ENCODE measurements at places on chromosomes 16 and 17. TPM values are rescaled to one million over a fixed set of nuclear protein-coding genes. Genes with fewer than 3 reads are reported as not detected.

DNA sequence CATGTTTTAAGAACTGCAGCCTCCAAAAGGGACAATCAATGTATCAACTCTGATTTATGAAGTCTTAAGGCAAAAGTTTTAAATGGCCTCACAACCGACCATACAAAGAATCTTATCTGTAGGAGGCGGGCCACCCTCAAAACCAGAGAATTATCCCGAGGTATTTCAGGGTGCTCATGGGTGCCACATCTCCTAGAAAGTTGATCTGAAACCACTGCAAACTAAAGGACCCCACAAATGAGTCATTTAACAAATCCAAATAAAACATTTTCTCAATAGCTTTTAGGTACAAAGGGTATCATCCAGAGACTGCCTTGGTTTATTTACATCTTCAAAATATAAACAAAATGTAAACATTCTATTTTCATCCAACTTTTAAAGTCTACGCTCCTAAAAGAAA lies 6.8 kb downstream of the ERN1 start:
- no peak for DNase-seq

DNA sequence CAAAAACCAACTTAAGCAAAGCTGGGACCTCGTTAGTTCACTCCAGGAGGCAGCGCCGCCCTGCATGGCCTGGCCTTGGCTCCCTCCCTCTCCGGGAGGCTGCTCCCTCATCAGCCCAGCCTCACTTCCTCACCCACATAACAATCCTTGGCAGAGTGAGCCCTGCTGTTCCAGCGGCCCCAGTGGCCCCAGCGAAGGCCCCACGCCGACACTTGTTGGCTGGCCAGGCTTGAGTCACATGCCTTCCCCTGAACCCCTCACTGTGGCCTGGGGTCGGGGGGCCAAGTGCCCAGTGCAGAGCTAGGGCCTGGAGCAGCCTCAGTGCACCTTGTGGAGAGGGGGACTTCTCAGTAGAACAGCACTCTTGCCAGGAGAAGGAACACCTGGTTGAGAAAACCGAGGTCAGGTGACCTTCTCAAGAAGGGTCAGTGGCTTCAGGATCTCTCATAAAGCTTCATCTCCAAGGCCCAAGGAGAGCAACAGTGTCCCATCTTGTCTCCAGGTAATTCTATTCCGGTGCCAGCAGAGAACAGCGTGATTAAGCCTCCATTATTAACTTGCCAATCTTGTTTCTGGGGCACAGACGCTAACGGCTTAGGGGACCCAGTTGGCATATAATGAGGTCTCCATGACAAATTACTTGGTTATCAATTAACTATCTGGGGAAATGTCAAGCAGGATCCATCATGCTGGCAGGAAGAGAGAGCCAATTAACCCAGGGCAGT lies 26.8 kb downstream of the ENDOV start:
- DNase-seq = no peak

Gene C17orf67
- 2.0 TPM for polyA plus RNA-seq

DNA sequence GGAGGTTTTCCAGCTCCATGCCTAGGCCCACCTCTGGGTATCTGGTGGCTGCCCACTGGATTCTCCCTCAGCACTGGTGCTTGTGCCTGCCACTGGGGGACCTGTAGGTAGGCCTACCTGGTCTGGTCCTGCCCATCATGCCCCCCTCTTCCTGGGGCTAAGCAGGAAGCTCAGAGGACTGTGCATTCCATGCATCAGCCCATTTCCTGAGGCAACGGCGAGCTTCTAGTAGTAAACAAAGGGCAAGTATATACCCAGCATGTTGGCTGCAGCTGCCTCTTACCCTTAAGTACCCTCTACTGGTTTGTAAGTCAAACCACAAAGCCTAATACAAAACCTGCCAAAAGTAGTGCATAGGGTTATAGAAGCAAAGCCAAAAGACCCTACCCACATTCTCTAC lies 37.5 kb downstream of the SDR42E1 start:
- DNase-seq = no peak

DNA sequence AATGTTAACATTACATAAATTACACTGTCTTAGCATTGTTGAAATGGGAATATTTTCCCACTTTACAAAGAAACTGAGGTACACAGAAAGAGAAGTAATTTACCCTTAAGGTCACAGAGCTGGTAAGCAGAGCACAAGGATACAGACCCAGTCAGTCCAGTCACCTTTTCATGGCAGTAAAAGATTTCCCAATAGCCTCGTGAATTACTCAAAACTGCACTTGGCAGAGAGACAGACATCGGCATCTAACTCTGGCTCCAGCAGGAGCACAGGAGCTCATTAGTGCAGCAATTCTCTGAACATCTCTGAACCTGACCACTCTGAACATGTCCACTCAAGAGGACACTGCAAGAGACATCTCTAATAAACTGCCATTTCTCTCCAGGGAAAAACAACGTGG lies 3.1 kb downstream of the TEX2 start:
- DNase-seq = no peak

DNA sequence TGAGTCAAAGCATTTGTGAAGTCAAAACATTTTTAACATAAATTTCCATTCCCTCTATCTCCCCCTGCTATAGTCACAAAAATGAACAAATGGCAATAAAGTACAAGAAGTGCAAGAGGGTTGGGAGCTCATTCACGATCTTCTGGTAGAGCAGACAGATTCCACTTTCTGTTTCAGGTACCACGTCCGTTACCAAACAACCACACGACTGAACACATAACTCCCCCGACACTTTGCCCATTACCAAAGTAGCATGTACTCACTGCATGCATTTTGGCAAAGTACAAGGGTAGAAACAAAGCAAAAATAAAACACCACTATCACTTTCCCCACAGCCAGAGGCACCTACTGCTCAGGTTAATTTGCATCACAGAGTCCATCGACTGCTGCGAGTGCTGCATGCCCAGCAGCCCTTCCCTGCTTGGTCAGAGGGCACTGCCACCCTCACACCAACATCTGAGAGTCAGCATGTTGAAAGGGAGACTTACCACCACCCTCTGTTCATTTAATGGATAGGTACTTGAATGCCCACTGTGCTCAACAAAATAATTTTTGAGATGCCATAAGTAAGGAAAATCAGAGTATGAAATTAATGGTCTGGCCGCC lies 150.3 kb upstream of the AXIN2 start:
- DNase-seq = no peak

GRCh38 chr16:6428861-6429260 lies 903.8 kb upstream of the RBFOX1 start:
- no peak for DNase-seq

DNA sequence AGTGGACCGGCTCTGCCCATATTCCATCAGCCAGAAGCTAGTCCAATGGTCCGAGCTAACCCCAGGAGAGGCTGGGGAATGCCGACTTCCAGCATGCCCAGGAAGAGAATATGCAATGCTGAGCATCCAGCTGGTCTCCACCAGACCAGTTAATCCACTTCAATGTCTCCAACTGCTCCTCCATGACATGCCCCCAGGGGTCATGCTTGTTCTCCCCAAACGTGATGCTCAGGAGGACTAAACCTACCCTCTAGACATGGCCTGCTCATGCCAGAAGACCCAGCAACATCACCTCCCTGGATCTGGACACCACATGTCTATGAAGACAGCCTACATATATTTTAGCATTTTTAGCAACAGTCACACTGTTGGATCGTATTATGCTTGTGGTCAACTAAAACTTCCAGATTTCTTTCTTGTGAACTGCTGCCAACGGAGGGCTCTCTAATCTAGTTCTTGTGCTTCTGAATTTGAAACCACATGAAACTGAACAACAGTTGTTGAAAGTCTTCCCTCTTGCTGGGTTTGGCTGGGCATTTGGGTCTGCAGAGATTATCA lies 245.1 kb downstream of the SOX9 start:
- DNase-seq = no peak

- peak; percentile 72 for DNase-seq
These were observed 775 bp downstream of the PPM1D start for GRCh38 chr17:60600490-60601446.

- DNase-seq = no peak
These were observed 89.6 kb downstream of the ANKRD11 start for GRCh38 chr16:89400740-89401139.

DNA sequence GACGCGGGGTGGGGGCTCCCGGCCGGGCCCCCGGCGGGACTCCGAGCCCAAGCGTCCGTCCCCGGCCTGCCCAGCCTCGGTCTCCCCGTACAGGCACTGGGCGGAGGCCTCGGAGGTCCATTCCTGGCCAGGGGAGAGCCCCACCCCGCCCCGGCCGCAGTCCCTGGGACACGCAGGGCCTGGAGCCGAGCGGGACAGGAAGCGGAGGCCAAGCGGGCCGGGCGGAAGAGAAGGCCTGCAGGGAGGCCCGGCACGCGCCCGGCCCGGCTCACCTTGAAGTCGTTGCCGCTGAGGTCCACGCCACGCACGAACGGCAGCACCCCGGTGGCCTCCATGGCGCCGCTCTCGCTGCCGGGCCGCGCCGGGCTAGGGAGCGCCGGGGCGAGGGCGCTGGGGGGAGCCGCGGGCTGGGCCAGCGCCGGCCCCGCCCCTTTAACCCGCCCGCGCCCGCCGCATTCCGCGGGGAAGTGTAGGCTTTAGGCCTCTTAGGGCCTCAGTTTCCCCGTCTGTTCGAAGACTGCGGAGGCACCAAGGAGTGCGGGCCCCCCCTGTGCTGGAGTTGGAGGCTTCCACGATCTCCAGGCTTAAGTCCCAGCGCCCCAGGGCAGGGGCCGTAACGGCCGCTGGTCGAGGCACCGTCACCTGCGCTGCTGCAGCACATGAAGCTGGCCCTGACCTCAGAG lies at the start of gene FLII:
Gene FLII, minus strand, starts transcription at position 383 of the 683 bp plus-strand sequence. Its CDS starts 48 bp downstream, at position 335.
- no peak for DNase-seq

DNA sequence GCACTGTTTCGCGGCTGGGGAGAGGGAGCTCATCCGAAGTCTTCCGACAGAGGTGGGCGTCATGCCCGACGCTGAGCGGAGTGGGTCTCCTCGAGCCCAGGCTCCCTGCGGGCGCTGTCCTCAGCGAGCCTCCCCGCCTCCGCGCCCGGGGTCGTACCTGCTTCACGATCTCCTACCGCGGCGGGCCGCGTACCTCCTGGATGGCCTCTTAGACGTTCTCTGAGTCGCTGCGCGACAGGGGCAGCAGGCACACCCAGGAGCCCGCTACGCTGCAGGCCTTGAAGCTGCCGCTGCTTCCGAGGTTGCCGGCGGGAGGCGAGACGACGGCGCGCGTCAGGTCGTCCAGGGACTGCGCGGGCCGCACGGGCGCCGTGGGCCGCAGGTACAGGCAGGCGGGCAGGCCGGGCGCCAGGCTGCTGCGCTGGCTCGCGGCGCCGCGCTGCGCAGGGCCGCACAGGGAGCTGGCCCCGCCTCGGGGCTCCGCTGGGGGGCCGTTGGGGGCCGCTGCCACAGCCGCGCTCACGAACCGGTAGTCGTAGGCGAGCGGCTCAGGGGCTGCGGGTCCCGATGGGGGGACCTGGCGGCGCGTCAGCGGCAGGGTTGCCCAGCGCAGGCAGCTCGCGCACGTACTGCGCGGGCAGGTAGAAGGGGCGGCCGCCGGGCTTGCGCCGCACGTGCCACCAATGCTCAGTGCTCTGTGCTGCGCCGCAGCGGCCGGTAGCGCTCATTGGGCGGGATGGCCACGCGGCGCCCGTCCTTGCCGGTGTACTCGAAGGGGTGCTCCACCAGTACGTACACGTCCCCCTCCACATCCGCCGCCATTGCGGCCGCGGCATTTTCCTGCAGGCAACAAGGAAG lies 116.4 kb upstream of the SMURF2 start:
- no peak for DNase-seq

GRCh38 chr16:87411375-87412271 lies 19.5 kb downstream of the MAP1LC3B start:
- no peak for DNase-seq

- no peak for DNase-seq
These were observed 16.6 kb upstream of the INPP5K start for GRCh38 chr17:1532836-1533602.

Gene OR3A3
- polyA plus RNA-seq = 0.17 TPM

Gene KCNH4
- 0.05 TPM for polyA plus RNA-seq

- no peak for DNase-seq
These were observed 2.5 kb downstream of the IRX6 start for GRCh38 chr16:55326261-55327092.

Gene CIAPIN1
- 83.6 TPM for polyA plus RNA-seq

DNA sequence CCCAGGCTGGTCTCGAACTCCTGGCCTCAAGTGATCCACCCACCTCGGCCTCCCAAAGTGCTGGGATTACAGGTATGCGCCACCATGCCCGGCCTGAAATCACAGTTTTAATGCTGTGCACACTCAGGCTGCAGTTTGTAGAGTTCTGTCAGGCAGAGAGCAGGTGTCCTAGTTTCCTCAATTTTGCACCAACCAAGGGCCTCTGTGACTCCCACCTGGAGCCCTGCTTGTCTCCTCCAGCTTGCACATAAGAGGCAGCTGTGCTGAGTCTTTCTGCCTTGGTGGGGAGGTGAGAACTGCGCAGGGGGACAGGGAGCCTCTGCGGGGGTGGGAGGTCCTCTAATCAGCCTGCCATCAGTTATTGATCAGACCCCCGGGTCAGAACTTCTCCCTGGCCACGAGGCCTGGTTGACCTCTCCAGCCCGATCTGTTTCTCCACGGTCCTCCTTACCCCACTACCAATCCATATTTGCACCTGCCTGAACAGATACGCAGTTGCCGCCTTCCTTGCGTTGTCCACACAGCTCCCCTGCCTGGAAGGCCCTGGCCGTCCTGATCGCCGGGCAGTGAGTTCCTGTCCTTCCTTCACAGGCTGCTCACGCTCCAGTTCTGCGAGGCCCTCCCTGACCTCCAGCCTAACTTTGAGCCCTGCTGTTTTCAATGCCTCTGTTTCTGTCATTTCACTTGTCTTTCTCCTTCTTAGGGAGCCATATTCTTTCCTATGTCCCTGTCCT lies 48.1 kb upstream of the SIAH1 start:
- DNase-seq = no peak

Gene SCGB1C2
- 2.0 TPM for polyA plus RNA-seq

DNA sequence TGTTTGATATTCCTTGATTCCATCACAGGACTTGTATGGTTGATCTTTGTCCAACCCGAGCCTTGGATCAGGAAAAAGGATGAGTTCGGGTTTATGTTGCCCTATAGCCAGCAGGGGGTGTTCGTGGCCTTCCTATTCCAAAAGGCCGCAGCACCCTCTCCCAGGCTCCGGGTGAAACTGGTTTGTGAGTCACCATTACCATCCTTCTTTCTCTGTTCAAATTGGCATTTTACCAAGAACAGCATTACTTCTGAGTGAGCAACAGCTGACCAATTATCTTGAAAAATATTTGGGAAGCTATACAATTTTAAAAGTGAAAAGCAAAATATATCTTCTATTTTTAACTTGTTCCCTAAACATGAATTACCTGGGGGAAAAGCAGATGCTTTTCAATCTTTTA lies 24.3 kb upstream of the KRT20 start:
- DNase-seq = peak; percentile 73

Gene NDUFAF8
- polyA plus RNA-seq = 55.0 TPM

Gene NHERF2
- 105 TPM for polyA plus RNA-seq

Measured in left renal pelvis (tissue), 4 donors.